ENCODE measurements at places on chromosomes 5 and 9.

DNA sequence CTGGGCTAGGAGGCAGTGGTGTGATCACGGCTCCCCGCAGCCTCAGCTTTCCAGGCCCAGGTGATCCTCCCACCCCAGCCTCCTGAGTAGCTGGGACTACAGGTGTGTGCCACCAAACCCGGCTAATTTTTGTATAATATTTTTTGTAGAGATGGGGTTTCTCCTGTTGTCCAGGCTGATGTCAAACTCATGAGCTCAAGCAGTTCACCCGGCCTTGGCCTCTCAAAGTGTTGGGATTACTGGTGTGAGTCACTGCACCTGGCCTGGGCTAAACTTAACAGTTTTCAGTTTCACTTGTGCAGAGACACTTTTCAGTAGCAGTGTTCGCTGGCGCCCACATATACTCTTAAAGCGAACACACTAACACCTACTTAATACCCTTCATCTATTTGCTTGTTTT, 205.6 kb upstream of the ZNF608 start:
- DNase-seq = no peak

DNA sequence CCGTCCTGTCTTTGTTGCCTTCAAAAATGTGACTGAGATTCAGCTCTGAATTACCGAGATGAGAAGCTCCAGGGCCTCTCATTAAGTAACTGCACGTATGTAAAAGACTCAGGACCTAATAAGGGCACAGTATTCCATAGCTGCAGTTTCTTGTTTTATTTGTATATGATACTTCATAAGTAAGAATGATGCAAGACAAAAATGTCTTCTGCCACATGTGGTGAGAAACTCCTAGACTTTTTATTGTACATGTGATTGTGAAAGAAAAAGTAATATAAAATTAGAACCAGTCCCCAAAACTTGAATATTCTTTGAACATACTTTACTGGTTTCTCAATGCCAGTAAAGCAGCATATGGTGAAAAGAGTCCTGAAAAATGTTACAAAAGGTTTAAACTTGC, 110.1 kb upstream of the OTULINL start:
- DNase-seq = no peak

GRCh38 chr5:9533562-9534364, 12.1 kb downstream of the SEMA5A start:
- DNase-seq = no peak

DNA sequence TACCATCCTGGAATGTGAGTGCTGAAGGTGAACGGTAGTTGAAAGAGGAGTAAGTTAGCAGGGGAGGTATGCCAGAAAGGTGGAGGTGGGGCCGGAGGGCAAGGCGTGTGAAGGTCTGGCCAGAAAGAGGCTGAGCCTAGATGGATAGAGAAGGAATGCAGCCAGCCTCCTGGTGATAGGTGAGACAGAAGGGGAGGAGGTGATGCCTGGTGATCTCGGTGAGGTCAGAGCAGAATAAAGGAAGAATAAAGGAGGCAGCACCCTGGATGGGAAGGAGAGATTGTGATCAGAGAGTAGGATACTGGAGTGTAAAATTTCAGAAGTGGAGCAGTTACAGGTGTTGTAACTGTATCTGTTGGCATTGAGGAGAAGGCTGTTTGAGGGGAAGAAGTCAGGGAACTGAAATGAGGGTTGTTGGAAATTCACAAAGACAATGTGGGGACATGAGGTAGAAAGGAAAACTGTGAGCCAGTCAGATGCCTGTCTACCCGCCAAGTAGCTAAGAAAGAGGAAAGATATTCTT, 2.0 kb downstream of the GNG10 start:
- no peak for DNase-seq

DNA sequence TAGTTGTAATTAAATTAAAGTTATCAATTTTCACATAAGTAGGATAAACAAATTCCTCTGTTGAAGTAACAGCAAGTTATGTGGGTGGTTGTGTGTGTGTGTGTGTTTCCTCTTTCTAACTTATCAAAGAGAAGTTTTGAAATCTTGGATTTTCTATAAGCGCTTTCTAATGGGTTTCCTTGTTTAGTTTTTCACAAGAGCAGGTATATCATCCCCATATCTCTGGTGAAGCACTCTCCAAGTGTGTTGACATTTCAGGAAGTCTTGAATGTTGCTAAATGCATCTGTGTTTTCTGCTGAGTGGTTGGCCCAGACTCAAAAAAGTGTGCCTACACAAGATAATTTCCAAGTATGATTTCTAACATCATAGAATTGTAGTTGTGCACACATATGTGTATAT, 43.3 kb downstream of the PRDM6 start:
- DNase-seq = no peak

GRCh38 chr9:117120061-117120460, 294.8 kb downstream of the ASTN2 start:
- no peak for DNase-seq

- no peak for DNase-seq
Observed at GRCh38 chr9:35661756-35662350, 3.1 kb downstream of the ARHGEF39 start.

DNA sequence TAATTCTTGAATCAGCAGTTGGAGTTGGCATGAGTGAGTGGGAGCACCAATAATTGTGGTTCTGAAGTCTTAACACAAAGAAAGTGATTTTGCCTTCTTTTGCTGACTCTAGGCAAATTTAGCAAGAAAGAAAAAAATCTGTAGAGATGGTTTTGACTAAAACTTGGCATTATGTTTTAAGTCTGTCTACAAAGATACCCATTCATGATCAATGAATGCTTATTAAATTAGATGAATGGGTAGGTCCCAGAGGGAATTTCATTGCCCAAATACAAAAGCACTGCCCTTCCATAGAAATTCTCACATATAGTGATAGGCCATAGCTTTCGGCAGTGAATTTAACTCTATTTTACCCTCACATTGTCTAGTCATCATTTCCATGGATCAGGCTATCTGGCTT, 428.6 kb upstream of the ADAMTSL1 start:
- no peak for DNase-seq

All from activated naive CD4-positive, alpha-beta T cell (primary cell).